ENCODE measurements at places on chromosomes 16 and 17.

DNA sequence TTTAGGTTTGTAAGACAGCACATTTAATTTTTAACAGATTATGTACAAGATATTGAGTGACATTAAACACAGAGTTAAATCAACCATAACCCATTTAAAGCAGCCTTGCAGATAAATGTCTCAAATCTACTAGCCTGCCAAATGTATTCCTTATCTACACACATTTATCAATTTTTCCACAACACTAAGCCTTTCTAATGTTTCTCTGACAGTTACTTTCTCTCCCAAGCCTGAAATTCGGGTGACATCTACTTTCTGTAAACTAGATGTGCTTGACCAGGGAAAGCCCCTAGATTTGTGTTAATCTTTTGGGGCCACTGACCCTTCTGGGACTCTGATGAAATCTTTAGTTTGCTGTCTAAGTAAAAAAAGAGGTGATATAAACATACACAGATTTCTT lies 69.0 kb downstream of the CDH13 start:
- no peak for DNase-seq

GRCh38 chr17:67056746-67057490 lies 12.6 kb downstream of the CACNG1 start:
- no peak for DNase-seq

DNA sequence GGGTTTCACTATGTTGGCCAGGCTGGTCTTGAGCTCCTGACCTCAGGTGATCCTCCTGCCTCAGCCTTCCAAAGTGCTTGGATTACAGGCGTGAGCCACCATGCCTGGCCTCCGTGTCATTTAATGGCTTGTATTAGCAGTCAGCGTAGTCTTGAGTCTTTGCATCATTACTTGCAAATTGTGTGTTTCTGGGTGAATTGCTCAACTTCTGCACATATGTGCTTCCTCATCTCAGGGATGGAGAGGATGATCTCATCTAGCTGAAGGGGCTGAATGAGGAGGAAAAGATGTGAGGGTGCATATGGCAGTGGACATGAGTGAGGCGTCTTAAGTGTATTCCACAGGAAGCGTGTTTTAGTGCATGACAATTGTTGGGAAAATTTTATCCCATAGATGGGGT lies 155.8 kb downstream of the SNX29 start:
- no peak for DNase-seq

- no peak for DNase-seq
Observed at GRCh38 chr17:82668024-82668630, 19.9 kb upstream of the WDR45B start.

- DNase-seq, result no peak
Observed at GRCh38 chr17:33292201-33292980, 704 bp downstream of the ASIC2 start.

GRCh38 chr17:7703584-7704479 lies 1.2 kb upstream of the EFNB3 start:
- DNase-seq, result no peak

- no peak for DNase-seq
Observed at GRCh38 chr17:39240631-39241030, 14.9 kb upstream of the STAC2 start.

DNA sequence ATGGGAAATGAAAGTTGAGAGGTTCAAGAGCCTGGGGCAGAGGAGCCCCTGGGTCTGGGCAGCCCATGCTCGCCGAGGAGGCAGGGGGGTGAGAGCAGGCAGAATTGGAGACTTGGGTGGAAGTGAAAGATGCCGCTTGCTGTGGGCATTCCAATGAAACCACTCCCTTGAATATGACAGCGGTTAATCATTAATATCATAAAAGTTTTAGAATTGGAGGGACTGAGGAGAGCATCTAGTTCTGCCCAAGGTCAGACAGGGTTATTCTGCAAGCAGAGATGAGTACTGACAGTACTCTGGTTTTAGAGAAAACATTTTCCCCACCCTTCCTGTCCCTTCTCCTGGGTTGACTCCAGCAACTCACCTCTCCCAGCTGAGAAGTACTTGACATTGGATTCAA lies 180.2 kb downstream of the MSI2 start:
- DNase-seq, result no peak

Data from iPS DF 19.7 (cell line).